KBM-7 (cell line): ENCODE measurements at places on chromosomes 13 and 19.

DNA sequence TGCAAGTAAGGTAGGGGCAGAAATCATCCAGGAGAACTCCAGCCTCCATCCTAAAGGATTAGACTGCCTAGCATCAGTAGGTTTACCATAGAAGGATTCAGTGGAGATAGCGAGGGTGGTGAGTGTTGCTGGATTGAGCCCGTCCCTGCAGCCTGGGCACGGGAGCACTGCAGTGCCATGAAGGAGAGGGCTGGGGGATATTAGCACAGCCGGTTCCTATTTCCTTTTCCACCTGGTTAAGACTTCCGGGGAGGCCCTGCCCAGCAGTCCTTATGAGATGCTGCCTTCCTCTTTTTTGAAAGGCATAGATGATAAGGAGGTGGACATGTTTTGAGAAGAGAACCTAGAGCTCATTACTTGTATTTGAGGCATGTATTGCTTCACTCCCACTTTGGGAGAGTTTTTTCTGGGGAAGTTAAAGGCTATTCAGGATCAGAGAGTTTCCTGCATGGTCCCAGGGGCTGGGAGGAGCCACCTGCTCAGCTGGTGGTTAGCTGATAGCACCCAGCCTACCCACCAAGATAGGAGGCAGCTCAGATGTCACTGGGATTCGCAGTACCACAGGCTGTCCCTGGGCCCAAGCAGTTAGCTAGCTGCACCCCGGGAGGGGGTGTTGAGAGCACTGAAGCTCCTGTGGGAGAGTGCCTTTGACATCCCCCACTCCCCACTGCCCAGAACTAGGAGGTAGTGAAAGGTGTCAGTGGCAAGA is 17.2 kb downstream of the ACTN4 start:
- peak; percentile 86 for DNase-seq

- DNase-seq: peak; percentile 56
Observed at GRCh38 chr13:35723821-35724220, 247.3 kb upstream of the MAB21L1 start.

- DNase-seq: peak; percentile 78
Observed at GRCh38 chr19:47232422-47233211, 1.6 kb upstream of the BBC3 start.

DNA sequence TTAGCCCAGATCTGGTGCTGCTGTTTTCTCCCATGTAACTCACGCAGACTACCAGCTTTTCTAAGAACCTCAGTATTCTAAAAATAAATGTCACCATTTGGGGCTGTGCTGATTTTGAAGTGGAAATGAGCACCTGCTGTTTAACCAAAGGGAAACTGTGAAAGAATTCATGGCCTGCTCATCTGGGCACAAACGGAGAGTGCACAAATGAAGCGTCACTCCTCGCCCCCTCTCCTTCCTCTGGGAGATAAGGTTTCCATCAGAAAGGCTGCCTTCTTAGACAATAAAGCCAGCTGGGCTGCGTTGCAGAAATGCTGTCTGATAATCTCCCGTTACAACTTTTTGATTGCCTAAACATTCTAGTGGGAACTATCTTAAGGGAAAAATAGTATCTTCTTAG is 73.7 kb upstream of the SLC15A1 start:
- DNase-seq: no peak

DNA sequence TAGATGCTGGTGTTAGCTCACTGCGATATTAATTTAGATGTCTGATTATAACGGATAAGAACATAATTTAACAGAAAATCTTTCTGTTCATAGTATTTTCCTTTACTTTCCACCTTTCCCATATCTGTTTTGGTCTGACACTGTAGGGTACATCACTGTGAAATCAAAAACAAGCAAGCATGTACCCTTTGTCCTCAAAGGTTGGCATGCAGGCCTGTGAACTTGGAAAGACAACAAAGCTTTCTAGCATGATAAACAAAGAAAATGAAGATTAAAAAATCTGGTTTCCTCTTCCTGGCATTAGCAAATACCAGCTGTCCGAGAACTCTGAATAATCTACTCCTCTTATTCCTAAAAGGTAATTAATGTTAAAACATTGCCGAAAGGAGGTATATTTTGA is 31.6 kb downstream of the THSD1 start:
- DNase-seq: no peak

DNA sequence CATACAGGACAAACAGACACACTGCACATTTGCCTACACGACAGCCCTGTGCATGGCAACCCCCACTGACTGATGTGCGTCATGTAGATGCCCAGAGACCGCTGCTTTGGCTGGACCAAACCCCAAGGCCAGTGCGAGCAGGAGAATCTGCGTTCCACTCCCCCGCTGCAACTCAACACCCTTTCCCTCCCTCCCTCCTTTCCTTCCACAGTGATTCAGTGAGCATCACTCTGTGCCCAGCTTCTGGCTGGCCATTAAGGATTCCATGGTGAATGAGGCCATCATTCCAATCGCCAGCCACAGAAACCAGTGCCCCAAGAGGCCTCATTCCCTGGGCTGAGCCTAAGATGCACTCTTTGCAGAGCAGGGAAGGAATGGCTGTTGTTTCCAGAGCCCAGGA is 61.6 kb downstream of the GSX1 start:
- no peak for DNase-seq

DNA sequence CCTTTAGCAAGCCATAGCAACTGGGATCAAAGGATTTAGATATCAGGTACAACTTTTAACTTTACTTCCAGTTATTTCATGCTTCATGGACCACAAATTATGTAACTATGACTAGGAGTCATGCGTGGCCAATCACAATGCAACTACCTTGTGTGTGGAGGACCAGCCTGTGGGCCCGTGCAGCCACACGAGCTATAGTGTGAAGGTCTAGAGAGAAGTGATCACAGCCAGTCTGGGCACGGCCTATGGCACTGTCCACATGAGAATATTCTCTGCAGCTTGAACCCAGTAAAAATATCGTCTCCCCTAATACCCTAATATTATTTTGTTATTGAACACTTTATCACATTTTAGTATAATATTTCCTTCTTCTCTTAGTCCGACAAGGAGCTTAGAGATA is 464.9 kb upstream of the MIR17HG start:
- DNase-seq: no peak

DNA sequence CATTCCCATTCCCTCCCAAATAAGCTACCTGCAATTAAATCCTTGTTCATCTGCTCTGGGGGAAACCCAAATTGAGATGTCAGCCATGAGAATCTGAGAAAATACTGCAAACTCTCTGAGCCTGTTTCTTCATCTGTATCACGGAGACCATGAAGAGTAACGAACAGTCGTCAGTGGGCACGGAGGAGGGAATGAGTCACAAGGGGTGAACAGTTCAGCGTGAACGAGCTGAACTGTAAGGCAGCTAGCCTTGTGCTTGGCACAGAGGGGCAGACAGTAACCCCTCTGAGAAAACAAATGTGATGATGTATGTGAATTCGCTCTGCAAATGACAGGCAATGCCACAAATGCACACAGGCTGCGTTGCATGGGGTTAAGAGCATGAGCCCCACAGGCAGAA is 288.7 kb downstream of the FOXO1 start:
- DNase-seq: no peak

DNA sequence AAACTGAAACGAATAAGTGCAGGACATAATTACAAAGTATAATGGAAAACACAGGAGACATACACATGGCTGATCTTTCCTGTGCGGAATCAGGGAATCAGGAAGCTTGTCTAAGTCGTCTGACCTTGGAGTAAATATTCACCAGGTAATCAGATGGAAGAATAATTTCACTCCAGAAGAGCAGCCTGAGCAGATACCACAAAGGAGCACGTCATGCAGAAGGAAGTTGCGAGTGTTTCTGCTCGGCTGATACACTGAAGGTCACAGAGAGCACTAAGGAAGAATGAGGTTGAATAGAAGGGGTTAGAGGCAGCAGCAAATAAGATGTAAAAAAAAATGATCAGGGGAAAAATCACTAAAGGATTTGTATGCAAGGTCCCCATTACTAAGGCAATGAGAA is 122.3 kb upstream of the GPC6 start:
- no peak for DNase-seq

DNA sequence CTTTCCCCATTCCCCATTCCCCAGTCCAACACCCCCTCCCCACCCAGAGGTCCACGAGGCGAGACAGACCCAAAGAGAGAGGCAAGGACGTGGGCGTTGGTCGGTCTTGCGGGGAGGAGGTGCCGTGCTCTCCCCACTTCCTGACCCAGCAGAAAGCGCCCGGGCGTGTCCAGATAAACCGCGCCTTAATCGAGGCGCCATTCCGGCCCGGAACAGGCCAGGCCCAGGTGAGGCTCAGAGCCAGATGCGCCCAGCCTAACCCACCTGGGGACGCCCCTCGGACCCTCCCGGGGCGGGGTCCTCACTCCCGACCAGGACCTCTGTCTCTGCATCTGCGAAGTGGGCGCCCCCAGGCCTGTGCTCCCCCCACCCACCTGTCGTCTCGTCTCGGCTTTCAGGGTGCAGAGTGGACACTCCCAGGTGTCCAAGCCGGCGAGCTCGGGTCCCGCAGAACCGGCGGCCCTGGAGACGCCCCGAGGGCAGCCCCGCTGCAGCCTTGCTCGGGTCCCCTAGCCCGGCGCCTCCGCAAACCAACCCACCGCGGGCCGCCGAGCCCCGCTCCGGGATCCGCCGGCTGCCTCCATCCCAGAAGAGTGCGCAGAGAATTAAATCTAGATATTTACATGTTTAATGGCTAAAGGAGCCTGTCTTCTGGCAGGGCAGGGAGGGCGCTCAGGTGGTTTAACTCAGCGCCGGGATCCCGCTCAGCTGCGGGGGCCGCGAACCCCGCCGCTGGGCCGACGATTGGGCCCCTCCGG is 5.0 kb upstream of the ONECUT3 start:
- no peak for DNase-seq

DNA sequence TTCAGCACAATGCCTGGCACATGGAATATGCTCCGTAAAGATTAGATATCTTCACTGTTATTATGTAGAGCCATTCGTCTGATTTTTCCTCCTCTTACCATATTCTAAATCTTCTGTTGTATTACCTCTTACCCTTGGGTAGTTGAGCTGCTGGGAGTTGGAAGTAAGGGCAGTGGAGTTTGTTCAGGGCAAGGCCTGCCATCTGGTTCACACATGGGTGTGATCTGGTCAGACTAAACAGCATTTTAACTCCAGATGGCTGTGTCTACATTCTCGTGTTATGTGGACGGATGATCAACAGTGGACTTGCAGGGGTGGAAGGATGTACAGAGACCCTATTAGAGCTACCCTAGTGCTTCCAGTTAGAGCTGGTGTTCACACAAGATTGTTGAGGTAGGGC is 164.9 kb downstream of the ZIC5 start:
- no peak for DNase-seq

DNA sequence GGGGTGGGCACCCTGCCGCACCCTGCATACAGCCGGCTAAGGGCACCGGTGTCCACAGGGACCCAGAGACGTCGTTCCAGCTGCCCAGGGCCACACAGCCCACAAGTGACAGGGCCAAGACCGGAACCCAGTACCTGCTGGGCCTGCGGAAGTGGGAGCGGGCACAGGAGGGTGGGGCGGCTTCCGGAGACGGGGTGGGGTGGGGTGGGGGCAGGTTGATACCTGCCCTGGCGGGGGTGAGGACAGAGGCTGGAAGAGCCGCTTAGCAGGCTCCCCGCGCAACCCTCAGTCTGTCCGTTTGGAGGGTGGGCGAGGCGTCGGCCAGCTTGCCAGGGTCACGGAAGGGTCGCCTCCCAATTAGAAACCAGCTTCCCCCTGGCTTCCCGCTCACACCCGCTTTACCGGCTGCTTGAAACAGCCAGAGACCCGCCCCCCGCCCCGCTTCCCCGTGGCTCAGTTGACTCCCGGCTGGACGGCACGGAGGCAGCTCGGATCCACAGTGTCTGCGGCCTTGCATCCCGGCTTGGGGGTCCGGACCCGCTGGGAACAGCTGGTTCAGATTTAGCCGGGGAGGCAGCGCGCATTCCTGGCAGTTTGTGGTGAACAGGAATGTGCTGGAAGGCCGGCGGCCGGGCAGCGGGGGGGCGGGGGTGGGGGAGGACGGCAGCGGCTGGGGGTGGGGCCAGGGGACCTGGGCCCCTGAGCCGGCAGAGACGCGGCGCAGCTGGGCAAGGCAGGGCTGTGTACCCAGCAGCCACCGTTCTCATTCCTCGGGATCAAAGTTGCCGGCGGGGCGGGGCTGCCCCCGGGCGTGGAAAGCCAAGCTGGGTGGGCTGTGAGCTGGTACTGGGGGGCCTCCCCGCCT is 1.9 kb downstream of the CNN2 start:
- DNase-seq: peak; percentile 58

DNA sequence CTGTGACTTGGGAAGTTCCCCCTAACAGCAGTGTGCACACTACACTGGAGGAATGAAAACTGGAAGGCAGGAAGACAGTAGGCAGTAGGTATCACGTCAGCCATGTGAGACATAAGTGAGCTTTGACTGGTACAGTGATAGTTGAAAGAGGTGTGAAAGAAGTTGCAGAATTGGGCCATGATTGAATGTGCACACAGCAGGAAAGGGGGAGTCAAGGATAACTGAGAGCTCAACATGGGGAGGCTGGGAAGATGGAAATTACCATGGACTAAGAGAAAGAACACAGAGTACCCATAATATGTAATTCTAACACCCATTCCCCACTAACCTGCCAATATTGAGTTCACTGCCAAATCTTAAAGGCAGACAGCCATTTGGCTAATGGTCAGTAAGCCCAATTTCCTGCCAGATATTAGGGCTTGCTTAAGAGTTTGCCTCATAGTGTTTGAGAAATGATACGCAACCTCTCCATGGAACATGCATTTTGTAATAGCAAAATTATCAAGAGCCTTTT is 321.7 kb downstream of the DCT start:
- no peak for DNase-seq

GRCh38 chr13:97736436-97736835 is 217.0 kb upstream of the IPO5 start:
- DNase-seq: no peak

DNA sequence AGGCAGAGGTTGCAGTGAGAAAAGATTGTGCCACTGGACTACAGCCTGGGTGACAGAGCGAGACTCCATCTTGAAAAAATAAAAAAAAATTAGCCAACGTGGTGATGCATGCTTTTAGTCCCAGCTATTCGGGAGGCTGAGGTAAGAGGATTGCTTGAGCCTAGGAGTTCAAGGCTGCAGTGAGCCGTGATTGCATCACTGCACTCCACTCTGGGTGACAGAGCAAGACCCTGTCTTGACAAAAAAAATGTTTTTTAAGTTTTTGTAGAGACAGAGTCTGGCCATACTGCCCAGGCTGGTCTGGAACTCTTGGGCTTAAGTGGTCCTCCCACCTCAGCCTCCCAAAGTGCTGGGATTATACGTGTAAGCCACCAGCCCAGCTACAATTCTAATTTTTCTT is 22.4 kb upstream of the LSM14A start:
- DNase-seq: no peak

DNA sequence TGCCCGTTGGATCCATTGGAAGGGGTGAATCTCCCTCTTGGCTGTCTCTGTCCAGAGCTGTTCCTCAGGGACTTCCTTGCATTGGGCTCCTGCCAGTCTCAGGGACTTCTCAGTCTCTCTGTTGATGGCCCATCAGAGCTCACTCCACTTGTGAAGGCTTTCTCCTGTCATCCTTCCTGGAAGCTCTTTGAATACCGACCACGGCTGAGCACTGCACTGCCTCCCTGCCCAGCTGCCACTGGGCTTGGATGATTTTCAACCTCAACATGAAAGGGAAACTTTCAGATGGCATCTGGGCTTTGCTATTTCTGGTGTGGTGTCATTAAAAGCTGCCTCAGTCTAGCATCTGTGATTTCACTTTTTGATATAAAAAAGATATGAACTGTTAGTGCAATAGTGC is 66.1 kb upstream of the ANKRD10 start:
- DNase-seq: no peak

- no peak for DNase-seq
Observed at GRCh38 chr13:92804346-92804745, 422.3 kb upstream of the GPC6 start.

- no peak for DNase-seq
Observed at GRCh38 chr19:13092158-13092543, 10.5 kb downstream of the LYL1 start.

- no peak for DNase-seq
Observed at GRCh38 chr19:54877471-54877870, 3.4 kb downstream of the FCAR start.
